ENCODE measurements at places on chromosomes 1 and 21.

GRCh38 chr21:41138711-41139110 is 29.2 kb upstream of the BACE2 start:
- no peak for DNase-seq

GRCh38 chr1:7752512-7753417 is 18.3 kb upstream of the VAMP3 start:
- peak; percentile 20 for DNase-seq

- DNase-seq, result no peak
Observed at GRCh38 chr1:220943319-220943996, 64.2 kb downstream of the HLX start.

GRCh38 chr1:209790286-209791193 is 6.2 kb upstream of the C1orf74 start:
- no peak for DNase-seq

- no peak for DNase-seq
Observed at GRCh38 chr1:234745844-234746797, 136.1 kb upstream of the IRF2BP2 start.

DNA sequence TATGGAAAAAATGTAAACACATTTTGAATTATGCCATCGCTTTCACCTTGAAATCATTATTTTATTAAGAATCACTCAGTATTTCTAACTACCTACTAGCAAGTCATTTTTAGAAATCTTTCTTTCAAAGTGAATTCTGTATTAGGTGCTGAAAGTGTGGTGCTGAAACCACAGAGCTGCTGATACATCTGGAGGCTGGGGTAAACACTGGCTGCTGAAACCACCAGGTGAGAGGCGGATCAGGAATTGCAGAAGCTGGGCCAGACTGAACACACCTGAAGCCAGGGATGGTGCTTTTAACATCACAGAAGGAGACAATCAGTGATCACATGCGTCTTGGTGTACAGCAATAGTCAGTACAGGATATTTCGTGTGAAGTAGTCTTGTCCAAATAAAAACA is 42.2 kb upstream of the KCNE1 start:
- DNase-seq, result no peak

- no peak for DNase-seq
Observed at GRCh38 chr1:99745061-99745460, 21.4 kb downstream of the FRRS1 start.

DNA sequence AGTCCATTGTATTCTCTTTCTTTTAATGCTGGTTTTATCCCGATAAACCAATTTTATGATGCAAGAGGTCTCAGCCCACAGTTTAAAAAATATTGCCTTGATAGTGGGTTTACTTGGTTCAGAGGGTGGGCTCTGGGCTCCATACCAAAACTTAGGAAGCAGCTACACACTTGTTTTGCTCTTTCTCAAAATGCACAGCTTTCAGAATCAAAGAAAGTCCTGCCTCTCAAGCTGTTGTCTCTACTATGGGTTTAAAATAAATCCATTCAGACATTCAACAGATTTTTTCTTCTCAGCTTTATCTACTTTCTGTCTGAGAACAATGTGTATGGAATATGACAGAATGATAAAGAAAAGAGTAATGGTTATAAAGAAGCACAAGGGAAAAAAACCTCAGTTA is 14.8 kb upstream of the HHAT start:
- no peak for DNase-seq

DNA sequence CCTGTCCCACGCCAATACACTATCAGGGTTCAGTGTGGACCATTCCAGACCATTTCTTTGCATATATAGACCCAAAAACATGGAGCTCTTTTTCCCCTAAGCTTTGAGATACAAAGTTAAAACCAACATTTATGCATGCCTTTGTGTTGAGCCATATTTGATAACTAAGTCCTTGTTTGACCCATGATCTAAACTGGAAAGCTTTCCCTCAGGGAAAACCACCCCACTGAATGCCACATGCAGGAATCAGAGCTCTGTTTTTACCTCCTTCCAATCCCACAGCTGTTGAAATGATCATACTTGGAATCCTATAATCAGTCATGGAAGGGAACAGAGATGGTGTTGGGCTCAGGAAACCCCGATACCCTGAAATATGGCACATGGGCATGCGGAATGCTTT is 14.8 kb upstream of the SLC45A1 start:
- DNase-seq, result no peak

- DNase-seq, result no peak
Observed at GRCh38 chr1:77986810-77987209, 7.9 kb upstream of the FUBP1 start.

GRCh38 chr1:24138476-24139221 is 4.3 kb downstream of the IL22RA1 start:
- no peak for DNase-seq

DNA sequence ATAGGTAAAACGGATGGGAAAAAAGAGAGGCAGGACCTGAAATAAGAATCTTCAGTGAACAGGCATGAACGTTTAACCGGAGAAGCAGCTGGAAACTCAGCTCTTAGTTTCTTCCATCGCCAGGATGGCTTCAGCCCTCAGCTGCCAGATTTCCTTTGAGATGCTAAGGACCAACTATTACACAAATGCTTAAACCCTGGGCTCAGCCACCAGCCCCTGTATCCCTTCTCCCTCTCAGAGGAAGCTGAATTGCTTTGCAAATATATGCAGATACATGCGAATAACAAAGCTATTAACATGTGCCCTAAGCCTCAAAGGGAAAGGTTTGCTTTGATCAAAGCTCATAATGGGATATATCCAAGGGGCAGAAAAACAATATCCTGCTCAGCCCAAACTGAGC is 515.1 kb downstream of the OMA1 start:
- DNase-seq, result no peak

- DNase-seq, result no peak
Observed at GRCh38 chr1:5769146-5769545, 223.1 kb downstream of the NPHP4 start.

DNA sequence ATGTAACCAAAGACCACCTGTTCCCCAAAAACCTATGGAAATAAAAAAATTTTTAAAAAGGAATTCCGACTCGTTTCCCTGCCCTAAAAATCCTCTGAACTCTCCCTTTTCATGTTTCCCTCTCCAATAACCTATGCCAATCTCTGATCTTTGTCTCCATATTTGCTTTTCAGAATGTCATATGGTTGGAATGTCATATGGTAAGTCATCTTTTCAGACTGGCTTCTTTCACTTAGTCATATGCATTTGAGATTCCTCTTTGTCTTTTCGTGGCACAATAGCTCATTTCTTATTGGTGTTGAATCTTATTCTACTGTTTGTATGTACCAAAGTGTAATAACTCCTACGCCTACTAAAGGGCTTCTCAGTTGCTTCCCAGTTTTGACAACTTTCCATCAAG is 117.5 kb downstream of the BACH1 start:
- no peak for DNase-seq

DNA sequence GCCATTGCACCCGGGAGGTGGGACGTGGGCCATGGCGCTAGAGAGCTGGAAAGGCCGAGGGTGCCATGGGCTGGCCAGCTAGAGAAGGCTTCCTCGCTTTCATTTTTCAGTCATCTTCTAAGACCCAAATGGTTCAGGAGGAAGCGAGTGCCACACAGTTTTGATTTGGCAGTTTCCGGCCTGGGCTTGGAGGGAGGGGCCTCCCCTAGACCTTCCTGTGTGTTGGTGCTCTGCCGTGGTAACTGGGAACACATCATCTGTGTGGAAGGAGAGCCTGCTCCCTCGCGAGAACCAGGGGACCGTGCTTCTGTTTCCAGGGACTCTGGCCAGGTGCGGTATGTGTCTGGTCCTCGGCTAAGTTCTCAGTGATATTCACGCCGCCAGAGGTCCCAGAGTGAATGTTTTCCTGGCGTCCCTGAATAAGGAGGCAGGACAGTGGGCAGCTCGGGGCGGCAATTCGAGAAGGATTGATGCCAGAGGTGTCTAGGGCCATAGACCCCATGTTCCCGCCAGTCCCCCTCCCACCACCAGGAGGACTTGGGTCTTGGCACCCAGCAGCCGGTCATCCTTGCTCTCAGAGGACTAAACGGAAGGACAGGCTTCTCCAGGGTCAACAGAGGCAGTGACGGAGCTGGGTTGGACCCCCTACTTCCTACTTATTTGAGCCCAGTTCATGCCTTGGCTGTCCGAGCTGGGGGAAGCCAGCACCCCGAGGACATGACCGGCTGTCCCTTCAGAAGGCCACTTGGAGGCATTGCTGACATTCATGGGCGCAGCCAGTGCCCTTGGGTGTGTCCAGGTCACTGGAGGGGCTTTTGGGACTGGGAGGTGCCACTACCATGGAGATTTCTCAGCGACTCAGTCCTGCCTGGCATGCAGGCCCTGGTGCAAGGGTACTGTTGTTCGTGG is 2.7 kb upstream of the NPHP4 start:
- DNase-seq, result no peak

DNA sequence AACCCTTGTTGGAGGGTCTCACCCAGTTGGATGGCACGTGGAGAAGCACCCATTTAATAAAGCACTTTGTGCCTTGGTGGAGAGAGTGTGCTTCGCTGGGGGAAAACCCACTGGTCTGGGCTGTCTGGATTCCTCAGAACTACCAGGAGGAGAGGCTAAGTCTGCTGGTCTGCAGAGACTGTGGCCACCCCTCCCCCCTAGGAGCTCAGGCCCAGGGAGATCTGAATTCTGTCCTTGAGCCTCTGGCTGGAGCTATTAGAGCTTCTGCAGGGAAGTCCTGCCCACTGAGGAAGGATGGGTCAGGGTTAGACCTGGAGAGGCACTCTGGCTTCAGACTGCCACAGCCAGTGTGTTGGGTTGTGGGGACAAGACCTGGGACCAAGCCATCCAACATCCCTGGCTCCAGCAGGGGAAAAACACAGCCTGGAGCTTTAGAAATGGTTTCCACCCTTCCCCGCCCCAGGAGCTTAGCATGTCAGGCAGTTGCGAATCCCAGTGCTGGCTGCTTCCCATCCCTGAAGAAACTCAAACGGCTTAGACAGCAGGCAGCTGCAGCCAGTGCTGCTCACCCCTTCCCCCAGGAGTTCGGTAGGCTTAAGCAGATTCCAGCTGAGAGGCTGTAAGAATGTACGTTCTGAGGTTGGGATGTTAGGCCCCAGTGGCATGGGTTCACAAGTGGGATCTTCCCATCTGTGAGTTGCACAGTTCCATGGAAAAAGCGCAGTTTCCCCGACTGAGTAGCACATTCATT is 288.3 kb downstream of the TGFB2 start:
- DNase-seq, result no peak

GRCh38 chr21:44505673-44506278 is 34.2 kb downstream of the KRTAP10-1 start:
- DNase-seq, result no peak

GRCh38 chr1:162475539-162476185 is 22.0 kb upstream of the UHMK1 start:
- no peak for DNase-seq

- no peak for DNase-seq
Observed at GRCh38 chr1:52751589-52752483, 25.6 kb downstream of the ZYG11B start.

DNA sequence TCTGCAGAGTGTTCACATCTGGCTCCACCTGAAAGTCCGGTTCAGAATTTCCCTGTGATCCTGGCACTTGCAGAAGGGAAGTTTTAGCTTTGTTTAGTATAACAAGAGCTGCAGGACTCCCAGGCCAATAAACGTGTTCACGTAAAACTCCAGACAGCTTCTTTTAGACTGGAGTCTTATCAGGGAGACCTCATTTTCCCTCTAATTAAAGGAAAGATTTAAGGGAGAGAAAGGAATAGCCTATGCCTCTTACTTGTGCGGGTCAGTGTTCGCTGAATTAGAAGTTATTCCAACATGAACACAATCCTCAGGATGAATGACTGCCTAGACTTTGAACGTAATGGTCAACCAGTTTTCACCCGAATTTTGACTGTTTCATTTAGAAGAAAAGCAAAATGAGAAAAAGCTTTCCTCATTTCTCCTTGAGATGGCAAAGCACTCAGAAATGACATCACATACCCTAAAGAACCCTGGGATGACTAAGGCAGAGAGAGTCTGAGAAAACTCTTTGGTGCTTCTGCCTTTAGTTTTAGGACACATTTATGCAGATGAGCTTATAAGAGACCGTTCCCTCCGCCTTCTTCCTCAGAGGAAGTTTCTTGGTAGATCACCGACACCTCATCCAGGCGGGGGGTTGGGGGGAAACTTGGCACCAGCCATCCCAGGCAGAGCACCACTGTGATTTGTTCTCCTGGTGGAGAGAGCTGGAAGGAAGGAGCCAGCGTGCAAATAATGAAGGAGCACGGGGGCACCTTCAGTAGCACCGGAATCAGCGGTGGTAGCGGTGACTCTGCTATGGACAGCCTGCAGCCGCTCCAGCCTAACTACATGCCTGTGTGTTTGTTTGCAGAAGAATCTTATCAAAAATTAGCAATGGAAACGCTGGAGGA is 202.1 kb upstream of the SGIP1 start:
- DNase-seq, result no peak

DNA sequence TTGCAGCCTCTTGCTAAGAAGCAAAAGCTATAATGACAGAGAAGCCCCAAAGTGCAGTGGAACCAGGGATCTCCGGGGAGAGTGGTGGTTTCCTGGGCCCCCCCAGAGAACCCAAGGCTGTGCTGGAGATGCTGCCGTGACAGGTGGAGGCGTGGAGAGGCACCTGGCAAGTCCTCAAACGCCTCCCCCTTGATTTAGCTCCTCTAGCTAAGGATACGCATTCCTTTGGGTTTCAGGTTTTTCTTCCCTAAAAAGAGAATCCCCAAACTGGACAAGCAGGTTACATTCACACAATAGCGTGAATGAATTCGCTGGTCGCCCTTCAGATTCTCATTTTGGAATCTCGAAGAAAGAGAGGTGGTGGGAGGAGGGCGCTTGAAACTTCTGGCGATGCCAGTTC is 853 bp upstream of the ATP1A1 start:
- no peak for DNase-seq

- no peak for DNase-seq
Observed at GRCh38 chr1:67710417-67710816, 25.4 kb downstream of the GADD45A start.

GRCh38 chr1:147545133-147545532 is 3.8 kb downstream of the BCL9 start:
- DNase-seq, result no peak

GRCh38 chr1:203048555-203049051 is 22.3 kb downstream of the PPFIA4 start:
- DNase-seq, result no peak

- no peak for DNase-seq
Observed at GRCh38 chr1:57831624-57832023, 407.8 kb upstream of the DAB1 start.

DNA sequence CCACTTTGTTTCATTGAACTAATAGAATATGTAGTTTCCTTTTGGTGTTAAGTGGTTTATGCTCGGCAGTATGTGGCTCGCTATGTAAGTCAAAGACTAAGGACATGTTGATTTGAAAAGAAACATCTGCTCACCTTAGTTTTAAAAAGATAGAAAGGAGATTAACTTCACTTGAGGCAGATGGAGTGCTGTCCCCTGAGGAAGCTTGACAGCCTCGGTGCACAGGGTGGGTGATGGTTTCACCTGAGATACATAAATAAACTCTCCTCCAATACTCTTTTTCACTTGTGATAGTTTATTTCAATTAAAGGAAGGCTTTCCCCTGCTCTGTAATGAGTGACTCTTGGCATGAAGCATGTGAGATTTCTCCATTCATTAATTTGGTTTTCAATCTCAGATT is 70.8 kb upstream of the FMN2 start:
- no peak for DNase-seq
